Sciatic nerve (tissue), 2 donors: ENCODE measurements at places on chromosomes 2 and 18.

- DNase-seq, result no peak
Observed at GRCh38 chr2:202025816-202026215, 7.8 kb upstream of the FZD7 start.

DNA sequence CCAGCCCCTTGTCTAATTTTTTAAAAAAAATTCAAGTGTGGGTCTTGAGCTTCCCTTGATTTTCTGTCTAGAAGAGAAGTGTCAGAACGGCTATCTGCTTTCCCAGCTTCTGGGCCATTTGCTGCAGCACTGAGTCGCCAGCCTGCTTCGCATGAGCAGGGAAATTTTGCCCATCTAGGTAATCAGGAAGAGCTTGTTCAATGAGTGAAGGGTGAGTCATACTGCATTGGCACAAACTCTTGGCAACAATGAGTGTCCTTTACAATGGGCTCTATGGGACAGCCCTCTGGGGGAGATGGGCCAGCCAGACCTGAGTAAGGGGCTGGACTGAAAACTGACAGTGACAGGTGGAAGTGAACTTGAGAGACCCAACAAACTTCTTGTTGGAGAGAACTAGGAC is 2.4 kb upstream of the RNF144A start:
- DNase-seq, result no peak

DNA sequence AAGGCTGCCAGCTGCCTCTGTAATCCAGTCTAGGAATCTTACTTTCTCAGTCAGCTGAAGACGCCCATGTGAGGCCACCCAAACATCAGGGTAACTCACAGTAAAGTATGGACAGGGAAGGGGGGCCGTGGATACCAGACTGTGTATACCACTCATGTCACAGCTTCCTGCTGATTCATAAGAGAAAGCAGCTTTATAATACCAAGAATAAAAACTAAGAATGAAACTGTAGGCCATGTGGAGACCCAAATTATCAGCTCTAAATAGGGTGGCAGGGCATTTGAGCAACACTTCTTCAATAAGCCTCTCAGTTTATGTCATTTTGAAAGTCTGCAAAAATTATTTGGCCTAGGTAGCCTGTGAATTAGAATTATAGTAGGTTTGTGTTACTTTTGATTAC is 115.0 kb upstream of the CDCA7 start:
- no peak for DNase-seq

DNA sequence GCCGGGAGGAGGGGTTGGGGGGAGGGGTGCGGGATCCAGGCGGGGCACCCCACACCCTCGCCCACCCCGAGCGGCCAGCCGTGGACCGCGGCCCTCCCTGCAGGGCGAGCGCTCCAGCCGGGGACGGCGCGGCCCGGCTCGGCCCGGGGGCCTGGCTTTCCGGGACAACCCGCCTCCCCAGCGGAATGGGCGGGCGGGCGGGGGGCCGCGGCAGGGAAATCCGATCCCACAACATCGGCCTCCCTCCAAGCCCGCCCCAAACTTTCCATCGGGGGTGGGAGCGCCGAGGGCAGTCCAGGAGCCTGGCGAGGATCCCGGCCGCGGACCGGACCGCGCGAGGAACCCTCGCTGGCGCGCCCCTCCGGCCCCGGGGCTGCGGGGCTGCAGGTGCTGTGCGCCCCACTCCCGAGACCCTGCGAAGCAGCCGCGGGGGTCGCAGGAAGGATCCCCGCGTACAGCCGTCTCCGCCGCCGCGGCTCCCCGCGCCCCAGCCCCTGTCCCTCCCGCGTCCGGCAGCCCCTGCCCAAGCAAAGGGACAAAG is 529 bp downstream of the SEMA4C start:
- peak; percentile 94 for DNase-seq

- DNase-seq, result no peak
Observed at GRCh38 chr2:142716463-142717242, 160.8 kb upstream of the KYNU start.

- DNase-seq, result no peak
Observed at GRCh38 chr2:200966770-200967169, 3.3 kb upstream of the ORC2 start.

DNA sequence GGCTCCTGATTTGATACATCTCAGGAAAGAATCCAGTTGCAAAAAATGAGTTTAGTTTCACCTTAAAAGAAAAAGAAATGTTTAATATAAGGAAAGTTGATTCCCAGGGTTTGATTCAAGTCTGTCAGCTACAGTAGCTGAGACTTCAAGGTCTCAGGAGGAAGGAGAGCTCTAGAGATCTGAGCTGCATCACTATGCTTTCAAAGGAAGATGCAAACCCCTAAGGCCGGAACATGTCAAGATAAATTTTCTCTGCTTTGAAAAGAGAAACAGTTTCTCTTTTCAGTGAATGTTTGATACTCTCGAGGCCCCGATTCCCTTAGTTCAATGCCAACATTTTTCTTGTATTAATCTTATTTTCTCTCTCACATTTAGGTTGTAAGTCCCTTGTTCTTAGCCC is 128.6 kb downstream of the RGPD3 start:
- no peak for DNase-seq

- no peak for DNase-seq
Observed at GRCh38 chr2:60433018-60433596, 120.3 kb downstream of the BCL11A start.

GRCh38 chr2:98487101-98487805 is 42.6 kb downstream of the INPP4A start:
- no peak for DNase-seq

GRCh38 chr2:33511141-33511540 is 34.7 kb downstream of the RASGRP3 start:
- no peak for DNase-seq

GRCh38 chr2:53381271-53381670 is 386.3 kb upstream of the CHAC2 start:
- no peak for DNase-seq

GRCh38 chr18:57668021-57668420 is 46.4 kb upstream of the NARS1 start:
- DNase-seq, result no peak

- DNase-seq, result peak; percentile 54
Observed at GRCh38 chr2:236631856-236632291, 62.2 kb downstream of the ACKR3 start.

DNA sequence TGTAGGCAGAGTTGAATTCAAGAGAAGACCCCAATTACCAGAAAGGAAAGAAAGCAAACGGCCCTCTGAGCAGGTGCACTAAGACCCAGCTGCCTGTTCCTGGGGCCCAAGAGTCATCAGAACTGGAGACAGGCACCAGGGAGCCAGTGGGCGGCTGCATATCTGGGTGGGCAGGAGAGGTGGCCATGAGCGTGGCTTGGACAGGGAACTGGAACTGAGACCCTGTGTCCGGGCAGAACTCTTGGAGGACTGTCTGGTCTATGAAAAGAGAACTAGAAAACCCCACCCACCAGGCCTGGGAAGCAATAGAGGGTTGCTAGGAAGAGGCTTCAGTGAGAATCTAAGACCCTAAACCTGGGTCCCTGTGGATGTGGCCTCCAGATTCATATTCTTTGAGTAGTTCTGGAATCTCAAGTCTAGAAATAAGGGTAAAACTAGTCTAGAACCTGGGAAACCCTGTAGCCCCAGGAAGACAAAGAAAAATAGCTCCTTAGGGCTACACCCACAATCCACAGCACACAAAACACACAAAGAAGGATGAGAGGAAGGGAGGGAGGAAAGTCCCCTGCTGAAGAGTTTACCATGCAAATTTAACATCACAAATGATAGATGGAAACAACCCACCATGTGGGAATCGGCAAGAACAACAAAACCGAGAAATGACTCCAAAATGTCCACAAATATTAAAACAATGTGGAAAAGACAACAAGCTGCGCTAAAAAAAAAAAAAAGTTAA is 147.0 kb downstream of the HDAC4 start:
- no peak for DNase-seq

GRCh38 chr2:84194181-84194580 is 264.9 kb downstream of the SUCLG1 start:
- no peak for DNase-seq

DNA sequence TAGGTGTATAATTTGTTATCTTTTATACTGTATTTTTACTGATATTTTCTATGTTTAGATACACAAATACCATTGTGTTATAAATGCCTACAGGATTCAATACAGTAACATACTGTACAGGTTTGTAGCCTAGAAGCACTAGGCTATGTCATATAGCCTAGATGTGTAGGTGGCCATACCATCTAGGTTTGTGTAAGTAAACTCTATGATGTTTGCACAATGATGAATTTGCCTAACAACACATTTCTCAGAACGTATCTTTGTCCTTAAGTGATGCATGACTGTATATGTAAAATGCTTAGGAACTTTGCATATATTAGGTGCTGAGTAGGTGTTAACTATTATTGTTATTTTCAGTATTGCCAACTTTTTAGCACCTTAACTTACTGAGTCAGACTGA is 17.3 kb downstream of the UNC80 start:
- DNase-seq, result no peak

DNA sequence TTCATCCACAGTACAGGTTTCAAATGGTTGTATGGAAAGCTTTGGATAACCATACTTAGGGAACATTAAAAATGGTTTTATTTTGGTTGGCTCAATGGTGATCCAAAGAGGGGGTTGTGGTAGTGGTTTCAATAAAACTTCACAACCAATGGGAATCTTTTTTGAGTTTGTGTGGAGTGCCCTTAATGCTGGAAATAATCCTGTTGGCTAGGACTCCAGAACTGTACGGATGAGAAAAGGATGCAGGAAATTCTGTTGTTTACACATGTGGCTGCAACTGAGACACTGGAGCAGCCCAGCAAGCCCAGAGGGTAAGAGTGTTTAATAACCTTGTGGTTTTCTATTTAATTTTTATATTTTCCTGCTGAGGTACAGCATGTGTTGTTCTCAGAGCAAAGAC is at the start of gene CCDC102B:
Gene CCDC102B (plus strand): TSS at position 210 of the 400 bp plus-strand sequence. CDS start 38,684 bp downstream, outside the sequence.
- DNase-seq, result no peak

GRCh38 chr2:55231546-55232083 is 478 bp downstream of the CLHC1 start:
- DNase-seq, result no peak

GRCh38 chr2:40225670-40226210 is 226.2 kb downstream of the SLC8A1 start:
- no peak for DNase-seq

DNA sequence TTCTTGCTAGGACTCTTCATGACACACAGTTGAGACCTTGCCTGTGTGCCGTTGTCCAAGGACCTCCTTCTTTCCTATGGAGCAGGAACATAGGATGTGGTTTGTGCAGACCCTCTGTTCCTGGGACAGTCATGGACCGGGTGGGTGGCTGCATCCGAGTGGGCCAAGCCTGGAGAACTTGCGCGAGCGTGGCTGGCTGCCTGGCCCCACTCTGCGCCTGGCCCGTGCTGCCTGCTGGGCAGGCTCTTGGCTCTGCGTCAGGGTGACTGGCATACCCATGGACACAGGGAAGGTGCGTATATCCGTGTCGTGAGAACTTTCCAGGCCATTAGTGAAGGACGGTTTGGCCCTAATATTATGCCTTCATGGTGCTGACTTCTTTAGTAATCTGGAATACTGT is 68.2 kb downstream of the DCDC2C start:
- no peak for DNase-seq

DNA sequence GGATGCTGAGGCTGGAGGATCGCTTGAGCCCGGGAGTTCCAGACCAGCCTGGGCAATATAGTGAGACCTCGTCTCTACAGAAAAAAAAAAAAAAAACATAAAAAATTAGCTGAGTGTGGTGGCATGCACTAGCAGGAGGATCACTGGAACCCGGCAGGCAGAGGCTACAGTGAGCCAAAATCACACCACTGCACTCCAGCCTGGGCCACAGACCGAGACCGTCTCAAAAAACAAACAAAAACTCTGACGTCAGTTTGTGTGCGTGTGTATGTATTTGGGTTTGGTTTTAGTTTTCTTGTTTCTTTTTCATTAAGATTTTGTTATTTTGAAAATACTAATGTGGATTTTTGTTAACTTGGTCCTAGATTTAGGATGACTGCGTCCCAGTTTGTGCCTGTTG is 19.0 kb downstream of the CEP68 start:
- no peak for DNase-seq

DNA sequence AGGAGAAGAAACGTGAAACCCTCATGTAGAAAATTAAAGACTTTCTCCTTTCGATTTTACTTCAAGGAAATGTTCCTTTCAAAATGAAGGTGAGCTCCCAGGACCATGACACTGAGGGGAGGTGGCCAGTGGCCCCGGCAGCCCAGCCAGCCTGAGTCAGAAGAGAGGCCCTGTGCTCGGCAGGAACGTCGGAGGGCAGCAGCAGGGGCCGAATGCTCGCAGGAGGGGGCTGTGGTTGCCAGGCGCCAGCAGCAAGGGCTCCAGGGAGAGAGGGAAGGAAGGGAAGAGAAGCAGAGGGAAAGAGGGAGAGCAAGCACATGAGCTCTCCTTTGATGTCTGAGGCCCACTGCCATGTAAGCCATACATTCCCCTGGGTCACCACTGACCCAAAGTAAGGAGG is 73.3 kb upstream of the ACKR3 start:
- no peak for DNase-seq

GRCh38 chr2:37914340-37914739 is 10.7 kb upstream of the RMDN2 start:
- DNase-seq, result no peak

- DNase-seq, result no peak
Observed at GRCh38 chr2:188519136-188519535, 227.5 kb downstream of the GULP1 start.

GRCh38 chr2:15038366-15039364 is 406.1 kb downstream of the LRATD1 start:
- DNase-seq, result no peak

- DNase-seq, result no peak
Observed at GRCh38 chr18:40120356-40120755, 1834.7 kb upstream of the PIK3C3 start.

DNA sequence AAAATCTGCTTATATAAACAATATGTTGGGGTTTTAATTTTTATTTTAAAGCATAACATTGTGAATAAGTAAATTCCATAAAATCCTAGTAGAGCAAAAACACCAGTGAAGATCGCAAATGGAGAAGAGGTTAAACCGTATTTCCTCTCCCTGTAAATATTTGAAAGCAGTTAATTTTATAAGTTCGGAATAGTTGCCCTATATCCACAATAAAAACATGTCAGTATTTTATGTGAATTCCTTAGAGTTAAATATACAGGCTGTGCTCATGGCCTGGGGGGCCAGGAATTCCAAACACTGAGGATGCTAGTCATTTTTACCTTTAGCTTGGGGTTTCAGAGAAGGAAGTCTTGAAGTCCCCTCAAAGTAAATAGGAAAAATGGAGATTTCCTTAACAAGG is 135.0 kb downstream of the FIGN start:
- no peak for DNase-seq

GRCh38 chr2:943821-944220 is 6.8 kb upstream of the SNTG2 start:
- no peak for DNase-seq

DNA sequence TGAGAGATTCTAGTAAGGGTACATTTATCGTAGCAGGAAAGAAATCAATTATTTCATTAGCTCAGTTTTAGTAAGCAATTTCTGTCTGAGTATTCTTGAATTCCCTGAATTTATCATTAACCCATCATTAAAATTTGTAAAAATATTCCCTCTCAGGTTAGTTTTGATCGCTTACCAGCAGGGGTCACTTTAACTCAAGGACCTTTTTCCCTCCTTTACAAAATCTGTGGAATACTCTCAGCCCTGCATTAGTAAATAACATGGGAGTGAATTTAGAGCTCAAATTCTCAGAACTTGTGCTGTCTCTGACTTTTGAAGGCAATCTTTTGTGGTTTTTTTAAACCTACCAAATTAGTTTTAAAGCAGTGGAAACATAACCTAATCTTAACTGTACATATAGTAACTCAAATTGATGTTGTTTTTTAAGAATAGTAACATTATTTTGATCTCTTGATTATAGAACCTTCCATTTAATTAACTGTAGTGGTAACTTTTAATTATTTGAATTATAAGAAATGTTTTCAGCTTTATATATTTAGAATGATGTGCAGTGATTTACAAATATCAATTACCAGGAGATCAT is 97.2 kb downstream of the AGPS start:
- no peak for DNase-seq
